ENCODE measurements at places on chromosomes 4 and X. TPM values are rescaled to one million over a fixed set of nuclear protein-coding genes. Genes with fewer than 3 reads are reported as not detected.

The GPC3 gene
- total RNA-seq, result 1.9 TPM

The IL3RA gene
- total RNA-seq, result 0.09 TPM

The YIPF7 gene
- not detected for total RNA-seq

The IGBP1 gene
- 129 TPM for total RNA-seq
